Type B pancreatic cell (in vitro differentiated cells): ENCODE measurements at places on chromosomes 1 and 21.

DNA sequence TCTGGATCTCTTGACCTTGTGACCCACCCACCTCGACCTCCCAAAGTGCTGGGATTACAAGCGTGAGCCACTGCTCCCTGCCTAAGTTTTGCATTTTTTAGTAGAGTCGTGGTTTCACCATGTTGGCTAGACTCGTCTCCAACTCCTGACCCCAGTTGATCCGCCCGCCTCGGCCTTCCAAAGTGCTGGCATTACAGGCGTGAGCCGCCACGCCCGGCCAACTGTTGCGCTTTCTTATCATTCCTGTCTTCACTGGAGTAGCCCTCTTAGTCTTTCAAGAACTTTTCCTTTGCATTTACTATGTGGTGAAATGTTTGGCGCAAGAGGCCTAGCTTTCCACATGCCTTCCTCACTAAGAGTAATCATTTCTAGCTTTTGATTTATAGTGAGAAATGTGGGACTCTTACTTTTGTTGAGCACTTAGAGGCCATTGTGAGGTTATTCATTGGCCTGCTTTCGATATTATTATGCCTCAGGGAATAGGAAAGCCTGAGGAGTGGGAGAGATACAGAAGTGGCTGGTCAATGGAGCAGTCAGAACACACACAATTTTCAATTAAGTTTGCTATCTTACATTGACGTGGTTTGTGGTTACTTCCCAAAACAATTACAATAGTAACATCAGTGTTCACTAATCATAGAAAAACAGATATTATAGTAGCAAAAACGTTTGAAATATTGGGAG is 111.0 kb downstream of the ZMYM4 start:
- no peak for DNase-seq

GRCh38 chr1:19752083-19752696 is 47.5 kb downstream of the TMCO4 start:
- no peak for DNase-seq

DNA sequence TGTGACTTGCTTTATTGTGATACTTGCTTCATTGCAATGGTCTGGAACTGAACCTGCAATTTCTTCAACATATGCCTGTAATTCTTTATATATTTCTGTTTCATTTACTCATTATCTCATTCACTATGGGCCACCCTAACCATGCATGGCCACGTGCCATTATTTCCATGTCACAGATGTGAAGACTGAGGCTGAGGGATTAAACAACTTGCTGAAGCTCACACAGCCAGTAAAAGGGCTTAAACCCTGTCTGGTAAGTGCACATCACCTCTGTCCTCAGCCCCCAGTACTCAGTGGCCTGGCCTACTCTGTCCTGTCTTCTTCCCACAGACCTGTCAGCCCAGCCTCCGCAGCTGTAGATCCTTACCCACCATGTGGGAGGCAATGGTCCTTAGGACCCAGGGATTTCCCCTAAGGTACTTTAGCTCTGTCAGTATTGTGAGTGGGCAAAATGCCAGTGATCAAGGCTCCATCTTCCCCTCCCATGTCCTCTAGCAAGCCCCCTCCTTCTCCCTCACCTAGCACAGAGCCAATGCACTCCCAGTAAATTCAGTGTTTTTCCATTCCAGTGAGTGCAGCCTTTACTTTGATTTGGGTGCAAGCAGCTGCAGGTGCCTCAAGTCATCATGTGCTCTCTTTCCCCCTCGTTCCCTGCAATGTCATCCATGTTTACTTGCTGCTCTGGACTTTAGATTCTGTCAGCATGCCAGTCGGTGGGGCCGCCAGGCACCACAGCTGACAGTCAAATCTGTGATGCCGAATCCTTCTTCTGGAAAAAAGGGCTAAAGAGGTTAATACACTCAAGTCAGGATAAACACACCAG is 228.2 kb upstream of the PROX1 start:
- DNase-seq: no peak

GRCh38 chr1:167658574-167659328 is 28.7 kb downstream of the RCSD1 start:
- no peak for DNase-seq

DNA sequence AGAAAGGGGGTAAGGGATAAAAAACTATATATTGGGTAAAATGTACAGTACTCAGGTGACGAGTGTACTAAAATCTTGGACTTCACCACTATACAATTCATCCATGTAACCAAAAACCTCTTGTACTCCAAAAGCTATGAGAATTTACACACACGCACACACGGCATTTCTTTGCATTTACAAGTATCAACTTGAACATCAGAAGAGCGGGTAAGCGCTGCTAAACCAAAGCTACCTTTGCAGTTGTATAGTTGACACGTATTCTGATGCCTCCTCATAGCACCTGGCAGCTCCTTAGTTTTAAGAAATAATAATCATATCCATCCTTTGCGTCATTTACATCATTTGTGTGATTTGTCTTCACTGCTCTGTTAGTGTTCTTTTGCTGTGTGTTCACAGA is 17.6 kb downstream of the CDC42BPA start:
- DNase-seq: no peak

DNA sequence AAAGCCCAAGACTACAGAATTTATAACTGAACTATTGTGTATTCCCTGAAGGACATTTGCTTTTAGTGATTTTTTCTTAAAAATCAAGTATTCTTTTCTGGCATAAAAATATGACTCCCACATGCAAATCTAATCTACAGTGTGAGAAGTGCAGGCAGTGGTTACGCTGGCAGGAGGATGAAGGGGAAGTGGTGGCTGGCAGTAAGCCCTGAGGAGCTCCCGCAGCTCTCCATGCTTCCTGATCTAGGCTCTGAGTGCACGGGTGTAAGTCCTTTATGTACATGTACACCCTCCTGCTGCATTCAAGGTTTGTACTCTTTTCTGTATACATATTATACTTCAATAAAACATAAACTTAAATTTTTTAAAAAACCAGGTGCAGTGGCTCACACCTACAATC is 67.5 kb upstream of the PRDX6 start:
- no peak for DNase-seq

GRCh38 chr1:154747740-154748404 is 122.2 kb downstream of the KCNN3 start:
- no peak for DNase-seq

- DNase-seq: no peak
Measured at GRCh38 chr1:22846458-22846857, 126.2 kb downstream of the LACTBL1 start.

DNA sequence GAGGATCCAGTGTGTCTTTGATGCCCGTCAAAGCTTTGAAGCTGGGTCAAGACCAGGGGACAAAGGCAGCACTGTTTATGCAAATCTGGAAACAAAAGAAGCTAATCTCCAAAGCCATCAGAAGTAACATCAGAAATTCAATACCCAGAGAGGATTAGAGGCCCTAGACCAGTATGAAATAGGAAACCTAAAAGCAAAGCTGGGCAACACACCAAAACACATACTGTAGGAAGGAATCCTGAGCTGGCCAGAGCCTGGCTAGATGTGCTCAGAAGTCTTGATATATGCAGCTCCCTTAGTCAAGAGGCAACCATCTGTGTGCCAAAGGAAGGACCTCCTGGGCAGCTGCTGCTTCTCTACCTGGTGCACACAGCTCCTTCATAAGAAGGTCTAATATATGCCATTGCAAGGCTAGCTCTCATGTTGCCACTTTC is 12.3 kb downstream of the COLGALT2 start:
- DNase-seq: no peak

DNA sequence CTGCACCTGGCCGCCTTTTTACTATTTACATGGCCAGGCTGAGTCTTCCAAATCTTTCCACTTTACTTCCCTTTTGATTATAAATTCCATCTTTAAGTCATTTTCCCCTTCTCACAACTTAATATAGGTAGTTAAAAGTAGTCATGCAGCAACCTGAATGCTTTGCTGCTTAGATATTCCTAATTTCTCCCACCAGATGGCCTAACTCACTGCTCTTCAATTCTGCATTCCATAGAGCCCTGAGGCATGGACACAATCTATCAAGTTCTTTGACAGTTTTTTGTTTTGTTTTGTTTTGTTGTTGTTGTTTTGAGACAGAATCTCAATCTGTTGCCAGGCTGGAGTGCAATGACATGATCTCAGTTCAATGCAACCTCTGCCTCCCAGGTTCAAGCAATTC is 21.7 kb upstream of the FAAH start:
- DNase-seq: no peak

DNA sequence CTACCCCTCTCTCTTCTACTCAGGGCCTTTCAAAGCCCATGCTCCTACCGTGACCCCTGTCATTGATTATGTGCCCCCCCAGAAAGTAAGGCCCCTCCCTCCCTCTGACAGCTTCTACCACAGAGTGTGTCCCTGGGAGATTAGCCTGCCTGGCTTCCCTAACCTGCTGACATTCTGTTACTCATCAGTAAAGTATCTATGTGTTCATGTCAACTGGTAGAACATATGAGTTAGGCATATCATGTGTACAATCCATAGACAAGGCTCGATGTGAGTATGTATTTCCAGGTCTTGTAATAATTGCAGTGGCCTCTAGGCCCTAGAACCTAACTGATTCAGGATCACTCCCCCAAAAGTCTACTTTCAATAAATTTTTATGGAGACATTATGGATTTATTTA is 120.0 kb downstream of the GIPC2 start:
- no peak for DNase-seq

- no peak for DNase-seq
Measured at GRCh38 chr1:213138391-213138790, 87.3 kb downstream of the RPS6KC1 start.

DNA sequence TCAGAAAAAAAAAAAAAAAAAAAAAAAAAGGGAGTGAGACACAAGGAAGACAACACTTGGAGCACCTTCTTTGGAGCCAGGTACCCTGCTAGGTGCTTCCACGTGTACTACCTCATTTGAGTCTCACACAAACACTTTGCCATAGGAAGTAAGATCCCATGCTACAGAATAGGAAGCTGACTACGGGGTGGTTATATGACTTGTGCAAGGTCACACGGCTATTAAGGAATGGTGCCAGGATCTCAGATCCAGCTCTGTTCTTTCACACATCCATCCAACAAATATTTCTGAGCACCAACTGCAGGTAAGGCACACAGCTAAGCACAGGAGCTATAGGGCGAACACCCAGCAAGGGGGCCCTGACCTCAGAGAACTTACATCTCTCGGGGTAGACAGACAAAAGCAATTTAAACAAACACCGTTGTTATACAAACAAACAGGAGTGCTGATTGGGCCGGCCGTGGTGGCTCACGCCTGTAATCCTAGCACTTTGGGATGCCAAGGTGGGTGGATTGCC is 22.4 kb downstream of the PTAFR start:
- no peak for DNase-seq

- DNase-seq: no peak
Measured at GRCh38 chr21:46650476-46651098, 15.1 kb downstream of the PRMT2 start.

GRCh38 chr21:34795548-34796180 is 126.9 kb downstream of the CLIC6 start:
- DNase-seq: no peak

DNA sequence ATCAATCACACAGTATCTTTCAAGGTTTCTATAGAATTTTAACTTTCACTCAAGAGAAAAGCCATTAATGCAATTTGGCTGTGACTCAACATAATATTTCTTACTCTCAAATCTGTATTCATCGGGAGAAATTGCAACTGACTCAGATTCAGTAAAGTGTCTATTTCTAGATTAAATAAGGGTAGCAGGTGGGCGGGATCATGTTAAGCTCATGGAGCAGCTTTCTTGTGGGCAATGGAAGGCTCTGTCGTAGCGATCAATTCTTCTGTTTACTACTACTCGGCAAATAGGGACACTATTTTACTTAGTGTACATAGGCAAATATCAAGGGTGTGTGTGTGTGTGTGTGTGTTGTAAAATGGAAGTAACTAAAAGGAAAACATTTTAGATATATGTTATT is 423.6 kb upstream of the NEGR1 start:
- DNase-seq: no peak

DNA sequence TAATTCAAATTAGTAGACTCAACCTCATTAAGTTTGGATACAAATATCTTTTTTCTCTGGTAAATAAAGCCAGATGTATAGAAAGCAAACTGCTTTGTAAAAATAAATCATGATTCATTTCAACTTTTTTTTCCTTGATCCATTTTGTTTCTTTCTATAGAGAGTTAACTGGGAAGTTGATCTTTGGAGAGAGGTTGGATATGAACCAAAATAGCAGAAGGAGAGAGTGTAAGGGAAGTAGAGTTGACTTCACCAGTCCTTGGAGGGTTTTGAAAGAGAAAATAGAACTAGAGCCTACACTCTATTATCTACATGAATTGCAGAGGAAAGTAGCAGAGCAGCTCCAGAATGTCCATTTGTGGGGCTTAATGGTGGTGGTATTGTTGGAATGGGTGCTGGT is 243.8 kb downstream of the ADGRL2 start:
- no peak for DNase-seq

DNA sequence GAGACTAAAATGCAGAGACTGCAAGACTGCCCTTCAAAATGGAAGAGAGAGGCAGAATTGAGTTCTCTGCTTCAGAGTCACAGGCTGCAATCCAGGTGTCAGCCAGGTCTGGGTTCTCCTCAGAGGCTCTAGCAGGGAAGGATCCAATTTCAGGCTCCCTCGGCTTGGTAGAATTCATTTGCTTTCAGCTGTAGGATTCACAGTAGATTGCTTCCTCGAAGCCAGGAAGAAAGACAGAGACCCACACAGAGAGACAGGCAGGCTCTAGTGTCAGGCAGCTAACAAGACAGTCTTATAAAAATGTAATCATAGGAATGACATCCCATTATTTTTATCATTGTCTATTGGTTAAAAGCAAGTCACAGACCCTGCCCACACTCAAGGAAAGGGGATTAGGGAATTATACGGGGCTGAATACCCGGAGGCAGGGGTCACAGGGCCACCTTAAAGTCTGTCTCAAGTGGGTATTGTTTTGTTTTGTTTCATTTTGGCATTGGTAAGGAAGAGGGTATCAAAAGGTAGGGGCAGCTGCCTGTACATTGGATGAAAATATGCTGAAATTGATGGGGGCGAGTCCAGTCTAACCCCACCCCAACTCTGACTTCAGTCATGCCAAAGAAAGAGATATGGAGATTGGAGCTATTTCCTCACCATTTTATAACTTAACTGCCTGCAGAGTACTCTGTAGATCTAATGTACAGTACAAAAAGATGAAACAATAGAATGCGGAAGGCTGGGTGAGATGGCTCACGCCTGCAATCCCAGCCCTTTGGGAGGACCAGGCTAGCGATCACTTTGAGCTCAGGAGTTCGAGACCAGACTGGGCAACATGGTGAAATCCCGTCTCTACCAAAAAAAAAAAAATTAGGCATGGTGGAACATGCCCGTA is 9.5 kb upstream of the TBCE start:
- no peak for DNase-seq

GRCh38 chr1:10825592-10825991 is 29.1 kb upstream of the CASZ1 start:
- DNase-seq: no peak
